ENCODE measurements at places on chromosomes 3 and 15.

- no peak for DNase-seq
Measured at GRCh38 chr3:20773320-20773984, 587.4 kb upstream of the SGO1 start.

DNA sequence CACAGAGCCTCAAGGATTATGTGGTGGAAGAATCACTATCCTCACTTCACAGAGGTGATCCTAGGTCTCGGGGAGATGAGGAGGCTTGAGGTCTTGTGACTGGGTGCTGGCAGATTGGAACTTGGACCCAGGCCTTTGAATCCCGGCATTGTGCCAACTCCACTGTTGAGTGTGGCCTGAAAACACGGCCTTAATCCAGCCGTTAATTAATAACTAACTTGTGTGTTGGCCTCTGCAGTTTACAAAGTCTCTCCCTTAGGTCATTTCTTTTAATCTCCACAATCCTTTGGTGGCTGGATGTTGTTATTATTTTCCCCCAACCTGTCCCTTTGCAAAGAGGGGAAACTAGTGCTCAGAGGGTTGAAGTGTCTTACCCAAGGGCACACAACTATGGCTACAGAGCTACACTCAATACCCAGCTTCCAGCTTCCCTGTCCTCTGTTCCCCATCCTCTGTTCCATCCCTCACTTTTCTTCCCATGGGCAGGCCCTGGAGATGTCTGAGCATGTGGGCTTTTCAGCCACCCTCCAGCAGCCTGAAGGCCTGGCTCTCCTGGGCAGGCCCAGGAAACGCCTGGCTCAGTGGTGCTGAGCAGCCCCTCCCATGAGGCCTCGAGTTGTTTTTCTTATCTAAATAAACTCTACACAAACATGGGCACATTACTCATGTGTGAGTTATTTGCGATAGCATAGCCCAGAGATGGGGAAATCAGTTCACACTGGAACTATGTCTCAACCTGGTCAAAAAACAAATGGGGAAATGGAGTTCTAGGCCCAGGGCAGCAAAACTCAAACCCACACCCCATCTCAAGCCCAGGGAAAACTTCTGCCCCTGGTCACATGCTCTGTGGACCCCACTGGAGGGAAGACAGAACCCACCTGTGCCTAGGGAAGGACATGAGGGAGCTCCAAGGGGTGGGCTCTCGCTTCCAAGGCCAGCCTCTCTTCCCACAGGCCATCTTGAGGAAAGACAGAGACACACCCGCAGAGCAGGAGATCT lies 16.8 kb upstream of the SMAD3 start:
- DNase-seq = no peak

DNA sequence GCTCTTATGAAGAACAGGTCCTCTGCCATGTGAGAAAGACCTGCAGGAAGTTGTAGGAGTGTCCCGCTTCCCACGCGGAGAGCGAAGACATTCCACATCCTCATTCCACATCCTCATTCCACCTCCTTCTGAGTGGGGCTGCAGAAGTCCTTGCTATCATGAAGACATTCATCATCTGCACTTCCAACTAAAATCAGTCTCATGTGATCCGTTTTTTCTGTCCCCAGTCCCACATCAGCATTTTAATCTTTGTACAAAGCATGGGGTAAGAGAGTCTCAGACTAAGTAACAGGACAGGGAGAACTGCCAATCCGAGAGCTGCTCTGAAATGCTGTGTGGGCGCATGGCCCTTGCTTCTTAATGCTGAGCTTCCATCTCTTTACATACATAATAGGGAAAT lies 227.2 kb downstream of the RSRC1 start:
- no peak for DNase-seq

DNA sequence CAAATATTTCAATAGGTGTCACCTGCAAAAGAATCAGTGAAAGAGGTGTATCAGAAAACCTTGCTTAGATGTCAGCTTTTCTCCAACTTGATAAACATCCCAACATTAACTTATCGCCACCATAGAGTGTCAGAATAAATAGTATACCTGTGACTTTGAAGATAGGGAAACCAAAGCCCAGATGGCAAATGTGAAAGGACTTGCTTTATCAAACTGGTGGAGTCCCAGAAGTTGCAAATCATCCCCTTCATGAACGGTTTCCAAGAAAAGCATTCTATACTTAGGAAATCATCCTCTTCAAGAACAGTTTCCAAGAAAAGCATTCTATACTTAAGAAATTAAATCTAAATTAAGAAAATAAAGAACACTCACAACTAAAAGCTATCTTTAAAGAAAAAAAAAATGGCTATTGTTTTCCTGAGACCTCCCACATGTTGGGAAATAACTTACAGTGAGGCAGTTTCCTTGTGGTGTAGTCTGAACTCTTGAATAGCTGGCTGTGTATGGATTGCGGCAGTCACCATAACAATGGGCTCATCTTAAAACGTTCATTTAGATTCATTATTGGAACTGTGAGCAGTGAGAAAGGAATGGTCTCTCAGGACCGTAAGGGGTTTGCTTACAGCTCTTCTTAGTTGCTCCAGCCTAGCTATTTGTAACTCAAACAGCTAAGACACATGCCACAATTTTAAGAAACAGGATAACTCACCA lies 56.5 kb downstream of the GHSR start:
- peak; percentile 9 for DNase-seq

GRCh38 chr15:89774492-89774891 lies 1.6 kb upstream of the MESP2 start:
- DNase-seq = no peak

GRCh38 chr15:95304151-95304946 lies 1026.2 kb upstream of the NR2F2 start:
- peak; percentile 80 for DNase-seq

DNA sequence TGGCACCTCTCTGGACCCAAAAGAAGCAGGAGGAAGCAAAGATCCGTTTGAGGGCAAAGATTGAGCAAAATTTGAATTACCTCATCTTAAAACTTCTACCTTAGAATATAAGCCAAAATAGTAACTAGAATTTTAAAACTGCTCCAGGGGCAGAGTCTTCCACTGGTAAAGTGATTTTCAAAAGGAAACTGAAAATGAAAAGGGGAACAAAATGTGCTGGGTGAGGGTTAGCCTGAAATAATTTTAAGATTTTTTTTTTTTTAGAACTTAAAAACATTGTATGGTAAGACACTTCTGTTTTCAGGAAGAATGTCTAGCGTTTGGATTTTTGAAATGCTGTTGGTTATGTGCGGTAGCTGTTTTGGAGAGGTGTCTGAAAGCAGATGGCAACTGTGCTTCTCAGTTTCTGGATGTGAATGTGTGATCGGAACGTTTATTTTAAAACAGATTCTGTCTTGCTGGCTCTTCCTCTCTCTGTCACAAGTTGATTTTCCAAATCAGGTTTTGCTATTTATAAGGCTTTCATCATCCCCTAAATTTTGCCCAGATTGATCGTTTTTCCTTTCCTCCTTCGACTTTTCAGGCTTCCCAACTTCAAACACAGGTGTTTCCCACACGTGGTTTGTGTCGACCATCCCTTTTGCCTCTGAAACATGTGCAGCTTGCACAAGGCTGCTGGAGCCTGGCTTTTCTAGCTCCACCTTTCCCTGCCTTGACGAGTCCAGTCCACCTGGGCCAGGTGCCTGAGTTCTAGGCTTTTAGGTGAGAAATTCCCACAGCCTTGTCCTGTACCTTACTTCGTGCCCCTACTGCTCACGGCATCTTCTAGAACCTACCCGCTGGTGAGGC lies 3.3 kb downstream of the LRRK1 start:
- DNase-seq = no peak

GRCh38 chr15:40845036-40845435 lies 1.2 kb downstream of the SPINT1 start:
- no peak for DNase-seq

- no peak for DNase-seq
Measured at GRCh38 chr3:193902607-193903511, 233.1 kb upstream of the HES1 start.

- DNase-seq = no peak
Measured at GRCh38 chr3:133833267-133833666, 27.7 kb downstream of the SRPRB start.

GRCh38 chr3:62604751-62605351 lies 231.5 kb upstream of the FEZF2 start:
- DNase-seq = no peak

DNA sequence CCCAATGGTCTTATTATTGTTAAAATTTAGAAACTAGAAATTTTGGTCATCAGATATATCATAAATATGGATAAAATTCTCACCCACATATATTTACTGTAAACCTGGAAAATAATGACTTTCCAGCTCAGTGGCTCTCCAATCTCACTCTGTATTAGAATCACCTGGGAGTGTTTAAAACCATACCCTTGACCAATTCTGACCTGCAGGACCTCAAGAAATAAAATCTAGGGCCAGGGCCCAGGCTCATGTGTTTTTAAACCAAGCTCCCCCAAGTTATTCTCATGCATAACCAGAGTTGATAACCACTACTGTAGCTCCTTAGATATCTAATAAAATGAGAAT lies 372.1 kb downstream of the SHQ1 start:
- DNase-seq = no peak

DNA sequence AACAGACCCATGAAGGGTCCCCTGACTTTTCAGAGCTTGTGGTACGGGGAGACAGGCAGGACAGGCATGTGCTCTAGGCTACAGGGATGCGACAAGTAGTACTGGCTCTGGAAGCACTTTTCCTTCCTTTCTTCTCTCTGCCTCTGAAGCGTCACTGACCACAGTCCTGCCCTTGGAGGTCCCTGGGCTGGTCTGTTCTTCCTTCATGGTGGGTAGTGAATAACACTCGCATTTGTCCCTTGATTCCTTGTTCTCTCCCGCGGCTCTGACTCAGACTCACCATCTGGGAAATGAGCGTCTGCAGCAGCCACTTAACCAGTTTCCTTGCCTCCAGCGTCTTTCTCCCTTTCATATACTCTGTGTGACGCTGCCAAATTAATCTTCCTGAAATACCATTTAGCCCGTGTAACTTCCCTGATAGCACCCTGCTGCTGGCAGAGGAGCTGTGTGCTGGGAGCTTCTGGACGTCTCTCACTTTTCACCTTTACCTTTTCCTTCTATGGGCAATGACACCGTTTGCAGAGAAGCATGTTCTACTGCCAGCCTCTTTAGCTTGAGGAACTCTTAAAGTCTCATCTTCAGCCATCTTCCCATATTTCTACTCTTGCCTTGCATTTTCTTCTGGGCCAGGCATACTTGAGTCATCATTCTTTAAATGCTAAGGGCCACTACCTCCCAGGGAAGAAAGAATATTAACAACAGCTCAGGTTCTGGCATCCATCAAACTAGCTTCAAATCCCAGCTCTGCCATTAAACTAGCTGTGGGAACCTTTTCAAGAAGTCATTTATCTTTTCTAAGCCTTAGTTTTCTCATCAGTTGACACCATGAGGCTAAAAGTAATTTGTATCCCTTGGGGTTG lies 33.6 kb downstream of the TMEM45A start:
- DNase-seq = no peak

DNA sequence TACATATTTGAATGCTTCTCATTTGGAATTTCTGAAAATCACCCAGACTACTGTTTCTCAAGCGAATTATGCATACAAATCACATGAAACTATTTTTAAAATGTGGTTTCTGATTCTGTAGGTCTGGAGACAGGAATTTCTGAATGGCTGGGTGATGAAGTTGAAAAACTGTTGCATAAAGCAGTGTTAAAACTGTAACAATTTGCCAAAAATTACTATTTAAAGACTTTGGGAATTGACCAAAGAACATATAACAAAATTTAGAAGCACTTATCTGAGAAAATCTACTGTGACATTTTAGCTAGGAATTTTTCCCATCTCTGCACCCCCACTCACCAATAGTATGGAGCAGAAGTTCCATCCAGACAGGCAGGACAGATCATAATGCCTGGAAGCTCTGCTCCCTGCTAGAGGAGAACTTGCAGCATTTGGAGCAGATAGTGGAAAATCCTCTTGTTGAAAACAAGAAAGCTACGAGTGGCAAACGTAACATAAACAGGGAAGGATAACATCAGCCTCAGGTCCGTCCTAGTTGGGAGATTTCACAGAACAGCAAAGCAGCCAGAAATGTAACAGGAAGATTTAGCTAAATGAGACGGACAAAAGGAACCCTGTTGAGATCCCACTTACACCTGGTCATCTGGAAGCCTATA lies 132.3 kb upstream of the MCTP2 start:
- DNase-seq = no peak

DNA sequence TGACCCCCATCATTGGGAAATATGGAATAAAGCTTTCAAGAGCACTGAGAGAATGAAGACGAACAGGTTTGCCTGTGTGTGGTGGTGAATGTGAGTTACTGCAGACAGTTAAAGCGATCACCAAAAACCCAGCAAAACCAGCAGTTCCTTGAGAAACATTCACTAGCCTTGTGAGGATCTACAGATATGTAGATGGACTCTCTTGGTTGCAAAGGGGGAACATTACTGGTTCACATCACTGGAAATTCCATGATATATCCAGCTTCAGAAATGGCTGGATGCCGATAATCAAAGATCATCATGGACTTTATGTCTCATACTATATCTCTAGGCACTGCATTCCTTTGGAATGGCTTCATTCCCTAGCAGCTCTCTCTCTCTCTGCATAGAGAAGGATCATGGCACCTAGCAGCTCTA lies 10.2 kb upstream of the HERC1 start:
- no peak for DNase-seq

GRCh38 chr3:54966979-54967378 lies 39.1 kb upstream of the LRTM1 start:
- no peak for DNase-seq

DNA sequence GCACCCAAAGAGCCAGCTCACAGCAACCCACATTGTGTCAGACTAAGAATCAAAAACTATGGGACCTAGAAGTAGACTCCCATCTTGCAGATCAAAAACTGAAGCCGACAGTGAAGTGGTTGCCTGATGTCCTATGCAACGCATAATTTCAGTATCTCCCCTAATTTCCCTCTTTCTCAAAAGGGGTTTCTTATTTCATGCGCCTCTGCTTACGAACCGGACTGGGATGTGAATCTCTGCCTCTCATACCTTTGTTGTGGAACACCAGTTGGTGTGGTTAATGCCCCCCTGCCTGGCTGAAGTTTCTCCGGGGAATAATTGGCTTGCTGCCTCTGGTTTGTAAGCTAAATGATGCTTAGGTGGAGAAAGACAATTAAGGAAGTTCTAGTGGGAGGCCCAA lies 514 bp upstream of the FAM174B start:
- DNase-seq = no peak

GRCh38 chr3:58514405-58514804 lies 22.5 kb downstream of the KCTD6 start:
- DNase-seq = no peak

- no peak for DNase-seq
Measured at GRCh38 chr15:31102039-31102321, 455 bp upstream of the TRPM1 start.

Data from renal cortex interstitium (tissue), 15 donors.